ENCODE measurements at places on chromosomes 13 and 19. TPM values are rescaled to one million over a fixed set of nuclear protein-coding genes. Genes with fewer than 3 reads are reported as not detected.

Gene PLVAP
- 40.7 TPM for polyA plus RNA-seq

Gene CTXN1
- polyA plus RNA-seq = 2.0 TPM

Gene CD177
- 0.38 TPM for polyA plus RNA-seq

DNA sequence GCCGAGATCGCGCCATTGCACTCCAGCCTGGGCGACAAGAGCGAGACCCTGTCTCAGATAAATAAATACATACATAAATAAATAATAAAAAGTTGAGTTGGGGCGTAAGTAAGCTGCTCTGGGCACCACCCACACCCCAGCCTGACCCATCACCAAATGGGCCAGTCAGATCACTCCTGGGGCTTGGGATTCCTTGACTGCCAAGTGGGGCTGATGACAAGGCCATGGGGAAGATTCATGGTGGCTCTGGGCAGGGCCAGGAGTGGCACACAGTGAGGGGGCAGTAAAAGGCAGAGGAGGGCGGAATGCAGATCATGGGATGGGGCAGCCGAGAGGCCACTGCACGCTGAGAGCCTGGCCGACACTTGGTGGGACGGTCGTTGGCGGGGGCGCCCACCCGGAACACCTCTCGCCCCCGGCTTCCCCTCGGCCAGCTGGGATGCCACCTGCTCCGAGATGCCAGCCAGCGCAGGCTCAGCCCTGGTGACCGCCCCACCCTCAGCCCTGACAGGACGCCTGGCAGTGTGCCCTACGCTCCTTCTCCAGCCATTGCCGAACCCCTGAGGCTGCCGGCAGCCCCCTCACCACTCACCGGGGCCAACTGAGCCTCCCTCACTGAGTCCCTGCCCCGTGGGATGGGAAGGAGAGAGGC is 10.9 kb downstream of the ZNF653 start:
- DNase-seq = no peak

- DNase-seq = no peak
Observed at GRCh38 chr19:7562646-7563393, 27.3 kb downstream of the PNPLA6 start.

- DNase-seq = no peak
Observed at GRCh38 chr13:42680748-42681147, 100.6 kb upstream of the FAM216B start.

- DNase-seq = no peak
Observed at GRCh38 chr13:100291624-100292023, 202.7 kb downstream of the PCCA start.

DNA sequence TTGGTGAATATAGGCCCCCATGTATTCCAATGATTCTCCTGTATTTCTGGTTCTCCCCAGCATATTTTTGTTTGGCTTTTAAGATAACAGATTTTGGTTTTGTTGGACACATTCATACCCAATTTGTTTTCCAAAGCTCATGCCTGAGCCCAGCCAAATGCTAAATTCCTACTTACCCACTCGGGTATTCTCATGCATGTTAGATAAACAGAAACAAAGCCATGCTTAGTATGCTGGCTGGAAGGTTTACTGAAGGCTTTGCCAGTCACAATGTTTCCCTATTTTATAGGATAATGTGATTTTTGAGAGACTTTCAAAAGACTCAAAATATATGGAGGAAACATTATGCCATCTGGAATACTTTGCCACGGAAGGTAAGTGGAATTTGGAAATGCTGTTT is 206.8 kb downstream of the ATP8A2 start:
- no peak for DNase-seq

DNA sequence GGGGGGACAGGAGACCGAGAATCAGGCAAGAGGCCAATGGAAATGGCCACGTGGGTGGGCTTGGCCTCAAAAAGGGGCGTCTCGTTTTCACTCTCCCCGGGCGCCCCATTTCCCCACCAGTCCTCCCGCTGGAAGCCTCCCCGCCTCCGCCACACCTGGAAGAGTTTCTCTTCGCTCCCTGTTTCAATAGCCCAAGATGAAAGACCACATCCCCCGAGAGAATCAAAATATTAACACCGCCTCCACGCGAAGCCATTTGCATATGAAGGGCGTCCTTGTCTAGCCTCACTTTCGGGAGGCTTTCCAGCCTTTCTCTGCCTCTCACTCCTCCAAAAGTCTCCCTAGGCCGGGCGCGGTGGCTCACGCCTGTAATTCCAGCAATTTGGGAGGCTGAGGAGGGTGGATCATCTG is 691 bp upstream of the OLFM2 start:
- no peak for DNase-seq

- DNase-seq = no peak
Observed at GRCh38 chr19:55578761-55579747, 1.6 kb downstream of the ZNF579 start.

DNA sequence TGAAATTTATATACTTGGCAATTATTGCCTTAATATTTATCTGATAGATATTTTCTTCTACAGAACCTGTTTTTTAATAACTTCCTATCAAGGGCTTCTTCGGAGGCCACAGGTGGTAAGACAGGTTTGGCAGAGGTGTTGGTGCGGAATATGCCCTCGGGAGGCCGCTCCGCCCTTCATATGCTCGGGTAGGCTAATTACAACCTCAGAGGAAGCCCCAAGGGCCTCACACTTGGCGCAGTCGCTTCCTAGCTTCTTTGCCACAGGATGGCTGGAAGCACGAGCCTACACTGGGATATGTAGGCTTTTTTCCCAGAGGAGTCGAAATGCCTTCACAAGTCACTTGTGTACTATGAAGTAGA is 68.8 kb downstream of the LMO7 start:
- DNase-seq = no peak

- DNase-seq = no peak
Observed at GRCh38 chr13:75635828-75636435, at the start of gene LMO7. Gene LMO7 (plus strand): TSS chr13:75636330. CDS start chr13:75636658, 328 bp downstream.

GRCh38 chr19:7115721-7116120 is 46.2 kb downstream of the ZNF557 start:
- no peak for DNase-seq

DNA sequence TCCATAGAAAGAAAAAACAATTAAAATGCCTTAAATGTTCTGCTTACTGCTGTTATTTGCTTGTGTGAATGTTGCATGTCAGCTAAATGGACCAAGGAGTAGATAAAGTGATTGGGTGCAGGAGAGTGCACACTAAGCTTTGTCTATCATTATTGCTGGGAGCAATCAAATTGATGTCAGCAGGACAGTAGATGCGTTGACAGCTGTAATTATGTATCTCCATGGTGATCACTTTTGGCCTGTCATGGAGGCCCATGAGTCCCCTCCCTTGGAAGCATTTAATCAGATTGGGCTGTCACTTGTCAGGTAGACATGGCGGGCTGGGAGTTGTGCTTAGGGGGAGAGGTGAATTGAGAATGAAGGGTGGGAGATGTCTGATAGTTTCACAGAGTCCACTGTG is 215.3 kb downstream of the PCCA start:
- no peak for DNase-seq

- no peak for DNase-seq
Observed at GRCh38 chr19:20151617-20152145, 15.3 kb upstream of the ZNF486 start.

DNA sequence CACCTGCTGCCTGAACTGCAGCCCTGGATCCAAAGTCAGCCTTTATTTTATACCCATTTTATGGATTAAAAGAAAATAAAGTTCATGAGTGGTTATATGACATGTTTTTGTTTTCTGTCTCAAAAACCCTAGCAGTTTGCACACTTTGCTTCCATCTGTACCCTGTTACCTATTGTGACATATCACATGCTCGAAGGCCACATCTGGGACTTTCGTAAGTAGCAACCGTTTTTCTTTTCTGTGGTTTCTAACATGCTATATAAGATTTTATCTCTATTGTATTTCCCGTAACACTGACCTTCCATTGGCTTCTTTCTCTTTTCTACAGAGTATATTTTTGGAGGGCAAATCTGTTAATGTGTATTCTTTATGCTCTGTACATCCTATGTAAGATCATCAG is 1007.2 kb downstream of the PCDH9 start:
- DNase-seq = no peak

- DNase-seq = no peak
Observed at GRCh38 chr13:39282400-39282972, 244.2 kb downstream of the NHLRC3 start.

DNA sequence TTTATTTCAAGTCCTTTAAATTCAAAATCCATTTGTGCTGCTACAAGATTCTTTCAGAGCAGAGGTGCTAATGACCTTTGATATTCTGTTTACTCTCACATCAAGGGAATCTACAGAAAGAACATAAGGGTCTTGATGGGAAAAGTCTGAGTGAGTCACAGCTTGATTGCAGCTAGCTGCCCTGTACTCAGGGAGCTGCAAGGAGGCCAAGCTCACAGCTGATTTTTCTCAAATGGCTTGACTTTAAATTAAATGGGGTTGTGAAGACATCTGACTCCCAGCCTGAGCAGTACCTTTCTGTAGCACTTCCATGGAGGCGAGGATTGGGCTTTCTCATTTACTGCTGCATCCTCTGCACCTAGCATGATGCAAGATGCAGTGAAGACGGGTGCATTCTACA is 62.5 kb downstream of the RAP2A start:
- no peak for DNase-seq
